ENCODE measurements at places on chromosomes 7 and 10.

GRCh38 chr7:91953618-91954017, 13.0 kb downstream of the AKAP9 start:
- DNase-seq, result no peak

DNA sequence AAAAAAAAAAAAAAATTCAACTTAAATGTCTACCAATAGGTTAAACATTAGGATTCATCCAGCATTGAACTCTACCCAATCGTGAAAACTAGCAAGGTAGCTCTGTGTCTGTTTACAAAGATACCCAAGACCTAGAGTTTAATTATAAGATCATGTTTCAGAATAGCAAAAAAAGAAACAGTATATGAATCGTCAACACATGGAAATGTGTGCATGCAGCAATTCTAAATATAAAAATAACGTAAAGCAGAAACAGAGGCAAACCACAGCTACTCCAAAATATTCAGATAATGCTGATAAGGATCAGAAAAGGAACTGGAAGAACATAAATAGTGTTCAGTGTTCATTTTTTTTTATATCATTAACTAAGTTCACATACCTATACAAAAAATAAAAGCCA, 68.7 kb downstream of the AFAP1L2 start:
- no peak for DNase-seq

- DNase-seq, result no peak
Observed at GRCh38 chr10:108901781-108902618, 1021.3 kb downstream of the XPNPEP1 start.

DNA sequence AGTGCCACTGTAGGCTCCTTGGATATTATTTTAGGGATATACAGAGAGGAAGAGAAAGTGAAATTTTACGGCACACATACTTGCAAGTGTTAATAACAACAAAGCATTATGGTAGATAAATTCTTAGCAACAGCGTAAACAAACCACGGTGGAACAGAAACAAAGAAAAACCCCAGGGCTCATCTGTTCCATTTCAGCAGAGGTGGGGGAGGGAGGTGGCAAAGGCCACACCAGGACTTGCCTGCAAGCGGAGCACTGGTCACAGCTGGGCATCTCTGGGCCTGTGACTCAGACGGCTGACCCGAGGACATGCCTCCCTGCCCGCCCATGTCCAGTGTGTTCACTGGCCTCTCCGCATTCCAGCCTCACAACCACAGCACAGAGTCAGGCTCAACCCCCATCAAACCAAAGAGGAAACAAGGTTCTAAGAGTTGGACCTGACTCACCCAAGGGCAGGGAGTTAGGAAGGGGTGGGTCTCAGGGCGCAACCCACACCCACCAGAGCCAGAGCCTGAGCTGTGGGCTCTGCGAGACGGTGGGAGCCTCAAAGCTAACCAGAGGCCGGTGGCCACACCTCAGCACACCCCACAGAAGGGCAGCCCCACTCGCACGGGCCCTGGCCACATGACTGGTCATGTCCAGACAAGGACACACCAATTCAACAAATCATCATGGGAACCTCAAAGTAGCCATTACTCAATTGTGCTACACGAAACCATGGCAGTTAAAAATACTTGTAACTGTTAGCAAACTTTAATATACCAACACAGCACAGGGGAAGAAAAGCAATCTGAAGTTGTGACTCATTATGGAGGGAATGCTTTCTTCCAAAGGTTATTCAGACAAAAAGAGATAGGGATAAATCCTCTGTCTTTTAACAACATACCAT, 10.7 kb downstream of the ESYT2 start:
- DNase-seq, result no peak

- no peak for DNase-seq
Observed at GRCh38 chr7:105156731-105157130, 142.7 kb downstream of the KMT2E start.
